Liver (tissue), 10 donors: ENCODE measurements at places on chromosomes 5 and 9.

DNA sequence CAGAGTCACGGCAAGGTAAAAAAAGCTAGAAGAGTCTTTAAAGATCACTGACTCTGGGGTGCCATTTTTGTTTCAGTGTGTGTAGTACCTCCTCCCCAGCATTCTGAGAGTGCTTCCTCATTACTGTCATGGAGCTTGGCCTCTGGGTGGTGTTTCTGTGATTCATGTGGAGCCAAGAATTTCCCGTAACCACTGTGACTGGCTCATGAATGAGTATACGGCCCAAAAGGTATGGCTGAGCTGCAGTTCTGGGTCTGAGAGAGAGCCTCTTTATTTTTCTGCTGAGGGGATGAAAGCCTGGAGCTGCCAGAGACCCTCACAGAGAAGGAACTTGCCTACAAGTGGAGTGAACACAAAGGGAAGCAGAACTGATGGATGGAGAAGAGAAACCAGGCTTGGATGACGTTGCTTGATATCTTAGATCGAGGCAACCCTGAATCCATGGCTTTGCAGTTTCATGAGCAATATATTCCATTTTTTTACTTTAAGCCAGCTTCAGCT, 85.6 kb downstream of the PTTG1 start:
- no peak for DNase-seq

GRCh38 chr5:62717301-62717933, 138.8 kb downstream of the LRRC70 start:
- no peak for DNase-seq

- no peak for DNase-seq
Measured at GRCh38 chr5:76277736-76278135, 125.3 kb upstream of the IQGAP2 start.

GRCh38 chr5:5575461-5575860, 153.0 kb downstream of the ICE1 start:
- DNase-seq, result no peak

GRCh38 chr5:147400881-147401280, 109.0 kb downstream of the DPYSL3 start:
- DNase-seq, result no peak

GRCh38 chr9:115057559-115057958, 60.4 kb downstream of the TNC start:
- DNase-seq, result no peak

DNA sequence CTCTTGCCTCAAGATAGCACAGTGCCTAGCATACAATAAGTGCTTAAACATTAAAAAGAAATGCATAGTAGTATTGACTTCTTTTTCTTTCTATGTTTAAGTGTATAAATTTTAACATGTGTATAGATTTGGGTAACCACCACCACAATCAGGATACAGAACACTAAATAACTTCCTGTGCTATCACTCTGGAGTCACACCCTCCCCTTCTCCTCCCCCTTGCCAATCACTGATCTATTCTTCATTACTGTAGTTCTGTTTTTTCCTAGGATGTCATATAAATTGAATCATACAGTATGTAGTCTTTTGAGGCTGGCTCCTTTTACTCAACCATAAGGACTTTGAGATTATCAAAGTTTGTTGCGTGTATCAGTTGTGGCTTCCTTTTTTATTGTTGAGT, 68.5 kb downstream of the OSTF1 start:
- no peak for DNase-seq

- no peak for DNase-seq
Measured at GRCh38 chr9:72843520-72844439, 109.1 kb downstream of the ALDH1A1 start.

GRCh38 chr9:35907711-35908503, 1.4 kb upstream of the SPAAR start:
- DNase-seq, result peak; percentile 69

DNA sequence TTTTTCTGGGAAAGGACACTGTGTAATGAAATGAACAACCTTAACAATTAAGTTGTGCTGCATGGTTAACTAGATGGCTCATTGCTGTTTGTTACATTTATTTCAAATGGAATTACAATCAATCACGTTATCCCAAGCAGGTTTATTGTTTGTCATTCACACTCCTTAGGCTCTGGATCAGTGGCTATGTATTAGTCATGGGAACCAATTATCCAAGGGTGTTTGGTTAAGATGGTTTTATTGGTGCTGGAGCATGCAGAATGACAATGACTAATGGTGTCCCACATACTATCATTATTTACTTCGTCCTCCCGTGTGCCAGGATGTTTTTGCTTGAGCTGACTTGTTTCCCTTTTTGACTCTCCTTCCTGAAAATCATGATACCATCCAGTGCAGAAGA, 10.6 kb upstream of the TRPC7 start:
- DNase-seq, result no peak

- no peak for DNase-seq
Measured at GRCh38 chr5:110251366-110251765, 475.1 kb downstream of the TMEM232 start.

DNA sequence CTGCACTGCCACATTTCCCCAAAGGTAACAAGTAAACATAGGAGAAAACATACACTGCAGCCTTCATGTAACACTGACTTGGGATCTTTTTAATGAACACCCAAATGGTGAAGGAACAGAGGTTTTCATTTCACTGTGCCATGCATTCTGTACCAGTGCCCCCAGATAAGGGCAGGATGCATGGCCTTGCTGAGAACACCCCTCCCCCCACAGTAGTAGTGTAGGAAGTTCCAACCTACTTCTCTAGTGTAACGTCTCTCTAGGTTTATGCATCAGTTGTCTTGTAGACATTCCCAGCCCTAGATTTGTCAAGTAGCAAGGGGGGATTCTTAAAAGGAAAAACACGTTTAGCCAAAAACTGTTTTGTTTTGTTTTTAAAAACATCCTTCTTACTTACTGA, 29.9 kb downstream of the MAP3K1 start:
- DNase-seq, result no peak

GRCh38 chr5:76716456-76717157, 681 bp downstream of the F2R start:
- DNase-seq, result no peak

DNA sequence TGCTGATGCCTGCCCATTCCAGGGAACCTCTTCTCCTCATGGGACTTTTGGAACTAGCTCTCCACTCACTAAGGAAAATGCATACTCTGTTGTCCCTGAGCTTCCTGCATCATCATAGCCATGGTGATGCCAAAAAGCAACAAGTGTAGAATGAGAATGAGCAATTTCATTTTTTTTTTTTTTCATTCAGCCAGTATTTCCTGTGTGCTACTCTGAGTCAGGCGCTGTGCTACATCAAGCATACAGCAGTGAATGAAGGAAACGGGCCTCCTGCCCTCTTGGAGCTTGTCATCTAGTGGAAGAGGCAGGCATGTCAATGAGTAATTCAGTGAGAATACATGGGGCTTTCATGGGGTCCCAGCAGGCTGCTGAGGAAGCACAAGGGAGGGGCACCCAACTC, 483.1 kb downstream of the BNC2 start:
- DNase-seq, result no peak

DNA sequence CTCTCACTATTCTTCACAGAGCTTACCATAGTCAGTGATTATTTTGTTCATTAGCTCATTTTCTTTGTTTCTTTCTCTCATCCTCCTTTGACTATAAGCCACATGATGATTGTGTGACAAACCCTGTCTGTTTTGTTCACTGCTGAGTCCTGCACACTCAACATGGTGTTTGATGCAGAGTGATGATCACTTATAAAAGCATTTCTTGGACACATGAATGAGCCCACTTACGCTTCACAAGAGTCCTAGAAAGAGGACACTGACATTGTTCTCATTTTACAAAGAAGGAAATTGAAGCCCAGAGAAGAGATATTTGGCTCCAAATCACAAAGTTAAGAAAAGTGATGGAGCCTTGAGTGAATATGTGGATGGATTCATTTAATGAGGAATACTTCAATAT, 13.4 kb downstream of the ABLIM3 start:
- no peak for DNase-seq

DNA sequence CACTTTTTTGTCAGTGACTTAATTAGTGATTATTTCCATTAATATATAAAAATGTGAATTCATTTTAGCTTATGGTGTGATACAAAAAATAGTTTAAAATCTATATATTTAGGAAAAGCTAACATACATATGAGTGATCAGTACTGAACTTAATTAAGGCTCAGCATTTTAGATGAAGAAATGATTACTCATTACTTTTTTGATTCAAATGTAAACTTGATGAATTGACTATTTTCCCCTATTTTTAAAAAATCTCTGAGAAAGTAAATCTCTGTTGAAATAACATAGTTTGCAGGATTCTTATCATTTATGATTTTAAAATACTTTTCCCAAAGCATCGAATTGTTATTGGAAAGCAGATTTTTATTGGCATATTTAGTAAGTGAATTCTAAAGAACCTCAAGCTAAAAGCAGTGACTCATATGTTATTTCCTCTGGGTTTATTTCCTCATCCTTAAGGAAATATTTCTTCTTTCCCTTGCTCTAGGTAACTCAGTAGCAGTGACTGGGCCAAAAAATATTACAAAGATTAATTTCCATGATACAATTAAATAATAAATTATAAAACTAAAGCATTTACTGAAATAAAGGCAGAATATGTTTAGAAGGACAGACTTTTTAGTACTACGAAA, 290.6 kb downstream of the FER start:
- no peak for DNase-seq

- no peak for DNase-seq
Measured at GRCh38 chr5:173772384-173773059, 115.6 kb upstream of the CPEB4 start.

DNA sequence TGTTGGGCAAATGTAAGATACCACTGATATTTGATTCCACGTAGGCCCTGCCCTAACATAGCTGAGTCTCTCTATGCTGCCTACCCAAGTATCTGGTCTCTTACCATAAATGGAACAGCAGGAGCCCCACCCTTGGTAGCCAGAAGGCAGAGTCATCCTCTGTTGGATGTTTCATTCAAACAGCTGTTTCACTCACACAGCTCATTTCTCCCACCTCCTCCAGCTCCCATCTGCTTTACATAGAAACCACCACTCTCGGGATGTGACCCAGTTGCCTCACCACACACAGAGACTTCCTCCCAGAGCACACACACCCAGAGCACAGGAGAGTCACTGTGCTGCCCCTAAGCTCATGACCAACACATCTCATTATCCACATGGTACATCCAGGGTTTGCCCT, 165.3 kb downstream of the TMEM167A start:
- DNase-seq, result no peak

GRCh38 chr5:112685931-112686330, 51.8 kb upstream of the APC start:
- no peak for DNase-seq

DNA sequence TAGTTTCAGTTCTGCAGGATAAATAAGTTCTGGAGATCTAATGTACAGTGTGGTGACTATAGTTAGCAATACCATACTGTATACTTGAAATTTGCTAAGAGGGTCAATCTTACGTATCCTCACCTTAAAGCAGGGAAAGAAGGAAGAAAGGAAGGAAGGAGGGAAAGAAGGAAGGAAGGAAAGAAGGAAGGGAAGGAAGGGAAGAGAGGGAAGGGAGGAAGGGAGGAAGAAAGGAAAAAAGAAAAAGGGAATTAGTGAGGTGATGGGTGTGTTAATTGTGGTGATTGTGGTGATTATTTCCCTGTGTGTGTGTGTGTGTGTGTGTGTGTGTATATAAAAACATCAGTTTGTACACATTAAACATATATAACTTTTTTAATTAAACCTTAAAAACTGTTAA, 242.6 kb upstream of the MSX2 start:
- no peak for DNase-seq

DNA sequence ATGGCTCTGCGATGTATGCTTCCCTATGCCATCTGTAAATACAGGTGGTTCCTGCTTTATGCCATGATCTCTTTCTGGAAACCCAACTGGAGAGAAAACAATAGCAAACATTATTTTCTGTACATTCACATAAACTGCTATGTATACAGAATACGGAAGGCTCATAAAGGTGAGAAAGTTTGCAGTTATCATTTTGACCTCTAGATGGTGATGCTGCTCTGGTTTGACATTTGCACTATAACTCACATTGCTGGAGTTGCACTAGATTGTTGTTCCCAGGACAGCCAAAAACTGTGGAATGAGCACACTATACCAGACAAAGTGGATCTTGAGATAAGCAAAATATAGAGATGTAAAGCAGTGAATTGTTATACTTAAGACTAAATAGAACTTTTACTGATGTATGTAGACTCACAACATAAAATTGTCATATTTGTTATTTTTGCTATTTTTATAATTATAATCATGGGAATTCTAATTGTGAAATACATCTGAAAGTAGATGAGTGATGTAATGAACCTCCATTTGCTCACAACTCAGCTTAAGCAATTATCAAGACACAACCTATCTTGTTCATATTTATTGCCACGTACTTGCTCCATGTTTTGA, 246.5 kb downstream of the PTPRD start:
- DNase-seq, result no peak

GRCh38 chr5:123059455-123059854, 22.9 kb upstream of the PPIC start:
- DNase-seq, result no peak

DNA sequence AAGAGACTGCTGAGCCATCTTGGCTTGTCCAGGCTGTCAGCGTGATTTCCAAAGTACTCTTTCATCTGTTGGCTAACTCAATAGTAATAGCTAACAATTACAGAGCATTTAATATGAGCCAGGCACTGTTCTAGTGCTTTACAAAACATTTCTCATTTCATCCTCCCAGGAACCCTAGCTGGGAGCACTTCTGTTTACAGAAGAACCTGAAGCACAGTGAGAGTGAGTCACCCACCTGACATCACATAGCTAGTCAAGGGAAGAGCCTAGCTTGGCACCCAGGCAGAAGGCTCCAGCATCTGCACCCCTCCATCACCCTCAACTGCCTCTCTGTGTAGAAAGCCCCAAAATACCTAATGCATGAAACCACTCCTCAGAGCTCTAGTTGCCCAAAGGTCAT, 57.5 kb upstream of the IQGAP2 start:
- DNase-seq, result no peak

- no peak for DNase-seq
Measured at GRCh38 chr9:134294153-134295071, 31.8 kb upstream of the RXRA start.

GRCh38 chr5:30279237-30279636, 914.2 kb upstream of the CDH6 start:
- DNase-seq, result no peak

DNA sequence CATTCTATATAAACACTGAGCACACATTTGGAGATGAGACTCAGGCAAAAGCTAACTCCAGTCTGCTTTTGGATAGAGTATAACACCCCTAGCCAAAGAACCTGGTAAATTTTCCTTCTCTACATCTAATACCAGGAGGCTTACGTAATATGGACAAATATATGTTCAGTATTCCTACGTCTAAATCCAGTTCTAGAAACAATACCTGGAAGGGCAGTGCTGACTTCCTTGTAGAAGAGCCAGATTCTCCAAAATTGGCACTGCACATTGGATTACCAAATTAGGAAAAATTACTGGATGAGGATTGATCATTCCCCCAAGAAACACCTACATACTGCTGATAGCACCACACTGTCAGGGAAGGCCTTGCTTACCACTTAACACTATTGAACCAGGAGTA, 247.4 kb downstream of the SAXO1 start:
- DNase-seq, result no peak

- DNase-seq, result no peak
Measured at GRCh38 chr9:82454509-82455190, 466.1 kb downstream of the SPATA31D1 start.
